Stimulated activated CD8-positive, alpha-beta memory T cell treated with anti-CD3 and anti-CD28 coated beads, Interleukin-4, amount 100 ng/mL, for 4 hours (primary cell): ENCODE measurements at places on chromosomes 1 and 21.

DNA sequence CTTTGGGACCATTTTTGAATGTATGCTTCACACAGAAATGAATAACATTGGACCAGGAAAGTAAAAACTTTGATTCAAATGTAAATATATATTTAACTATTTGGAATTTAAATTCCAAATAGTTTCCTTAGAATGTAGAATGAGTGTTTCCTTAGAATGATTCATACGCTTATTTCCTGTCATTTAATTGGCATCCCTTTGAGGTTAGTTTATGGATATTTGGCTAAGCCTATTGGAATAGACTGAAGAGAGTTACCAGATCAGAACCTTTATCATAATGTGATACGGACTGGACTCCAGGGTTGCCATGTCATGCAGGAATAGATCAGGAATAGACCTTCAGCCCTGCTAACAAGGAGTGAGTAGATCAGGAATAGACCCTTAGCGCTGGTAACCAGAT lies 133.1 kb downstream of the TNNI3K start:
- no peak for DNase-seq

DNA sequence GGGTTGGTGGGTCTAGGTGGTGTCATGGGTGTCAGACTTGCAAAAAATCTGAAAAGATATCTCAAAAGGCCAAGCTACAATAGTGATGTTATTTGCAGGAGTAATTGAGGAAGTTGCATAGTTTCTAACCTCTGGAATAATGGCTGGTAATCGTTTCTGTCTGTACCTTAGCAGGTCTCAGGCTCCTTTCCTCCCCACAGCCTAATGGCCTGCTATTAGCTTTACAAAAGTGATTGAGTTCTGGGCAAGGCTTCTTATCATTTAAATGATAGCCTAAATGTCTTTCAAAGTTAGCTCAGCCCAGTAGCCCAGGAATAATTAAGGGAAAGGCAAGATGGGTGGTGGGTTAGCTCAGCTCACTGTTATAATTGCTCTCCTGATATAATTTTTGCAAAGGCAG lies 37.7 kb upstream of the IGSF5 start:
- DNase-seq = no peak

- DNase-seq = no peak
Observed at GRCh38 chr1:70552662-70553566, 141.8 kb downstream of the CTH start.

DNA sequence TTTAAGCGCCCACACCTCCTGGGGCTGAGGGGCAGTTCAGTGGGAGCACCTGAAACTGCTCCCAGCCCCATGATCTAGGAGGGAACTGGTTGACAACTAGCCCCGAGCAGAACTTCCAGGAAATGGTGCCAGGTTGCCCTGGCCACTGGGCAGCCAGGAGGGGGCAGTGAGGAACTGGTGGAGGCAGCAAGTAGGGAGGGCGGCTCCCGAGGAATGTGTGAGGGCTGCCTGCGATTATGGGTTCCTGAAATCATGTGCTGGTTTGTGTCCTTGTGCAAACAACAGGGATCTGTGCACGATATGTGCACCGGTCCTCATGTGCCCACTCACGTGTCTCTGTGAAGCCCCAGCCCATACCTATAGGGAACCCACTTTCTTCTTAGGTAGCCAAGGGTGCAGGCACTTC lies 9.9 kb downstream of the GPR3 start:
- no peak for DNase-seq

- no peak for DNase-seq
Observed at GRCh38 chr1:26164036-26164860, 4.5 kb downstream of the C1orf232 start.

GRCh38 chr1:230975636-230976035 lies 3.0 kb downstream of the TTC13 start:
- no peak for DNase-seq

GRCh38 chr1:19423130-19423529 lies 62.2 kb downstream of the CAPZB start:
- no peak for DNase-seq

GRCh38 chr21:43637530-43638158 lies 21.6 kb downstream of the HSF2BP start:
- DNase-seq = no peak

GRCh38 chr1:244796719-244797406 lies 38.6 kb upstream of the COX20 start:
- peak; percentile 27 for DNase-seq

DNA sequence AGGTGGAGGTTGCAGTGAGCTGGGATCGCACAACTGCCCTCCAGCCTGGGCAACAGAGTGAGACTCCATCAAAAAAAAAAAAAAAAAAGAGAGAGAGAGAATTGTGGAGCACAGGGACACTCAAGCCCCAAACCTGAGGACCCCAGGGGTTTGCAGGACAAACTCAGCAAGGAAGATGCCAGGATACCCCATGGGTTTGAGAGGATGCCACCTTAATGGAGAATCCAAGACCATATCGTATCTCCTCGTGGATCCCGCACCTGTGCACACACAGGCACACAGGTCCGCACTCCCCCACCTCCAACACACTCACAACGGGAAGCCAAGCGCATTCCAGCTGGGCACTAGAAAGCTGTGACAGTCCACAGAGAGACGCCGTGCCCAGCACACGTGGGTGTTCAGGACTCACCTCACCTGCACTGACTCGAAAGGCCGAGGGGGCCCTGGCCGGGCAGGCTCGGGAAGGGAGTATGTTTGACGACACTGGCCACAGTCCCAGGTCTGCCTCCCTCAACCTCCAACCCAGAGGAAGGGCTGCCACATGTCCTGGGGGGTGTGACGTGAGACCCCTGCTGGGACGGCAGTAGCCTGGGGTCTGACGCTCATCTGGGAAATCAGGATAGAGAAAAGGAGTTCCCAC lies 11.1 kb downstream of the CHD5 start:
- DNase-seq = no peak

GRCh38 chr1:235954306-235955283 lies 87.9 kb upstream of the LYST start:
- DNase-seq = no peak

DNA sequence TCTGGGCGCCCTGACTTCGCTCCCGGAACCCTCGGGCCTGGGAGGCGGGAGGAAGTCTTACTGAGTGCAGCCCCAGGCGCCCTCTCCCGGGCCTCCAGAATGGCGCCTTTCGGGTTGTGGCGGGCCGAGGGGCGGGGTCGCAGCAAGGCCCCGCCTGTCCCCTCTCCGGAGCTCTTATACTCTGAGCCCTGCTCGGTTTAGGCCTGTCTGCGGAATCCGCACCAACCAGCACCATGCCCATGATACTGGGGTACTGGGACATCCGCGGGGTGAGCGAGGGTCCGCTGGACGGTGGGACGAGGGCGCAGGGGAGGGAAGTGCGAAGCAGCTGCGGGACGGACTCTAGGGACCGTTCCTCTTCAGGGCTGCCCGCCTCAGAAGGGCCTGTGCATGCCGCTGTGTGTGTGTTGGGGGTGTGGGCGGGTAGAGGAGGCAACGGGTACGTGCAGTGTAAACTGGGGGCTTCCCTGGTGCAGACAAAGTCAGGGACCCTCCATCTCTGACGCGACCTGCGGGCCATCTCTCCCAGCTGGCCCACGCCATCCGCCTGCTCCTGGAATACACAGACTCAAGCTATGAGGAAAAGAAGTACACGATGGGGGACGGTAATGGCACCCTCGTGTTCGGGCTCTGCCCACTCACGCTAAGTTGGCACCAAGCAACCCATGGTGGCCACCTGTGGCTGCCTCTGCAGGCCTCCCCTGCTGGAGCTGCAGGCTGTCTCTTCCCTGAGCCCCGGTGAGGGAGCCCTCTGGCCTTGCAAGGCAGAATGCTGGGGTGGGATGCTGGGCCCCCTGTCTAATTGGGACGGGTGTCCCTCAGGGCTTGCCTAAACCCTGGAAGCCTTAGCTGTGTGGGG lies at the start of gene GSTM1:
Gene GSTM1, plus strand, starts transcription at position 177 of the 859 bp plus-strand sequence. Its CDS starts 57 bp downstream, at position 234.
- peak; percentile 68 for DNase-seq

DNA sequence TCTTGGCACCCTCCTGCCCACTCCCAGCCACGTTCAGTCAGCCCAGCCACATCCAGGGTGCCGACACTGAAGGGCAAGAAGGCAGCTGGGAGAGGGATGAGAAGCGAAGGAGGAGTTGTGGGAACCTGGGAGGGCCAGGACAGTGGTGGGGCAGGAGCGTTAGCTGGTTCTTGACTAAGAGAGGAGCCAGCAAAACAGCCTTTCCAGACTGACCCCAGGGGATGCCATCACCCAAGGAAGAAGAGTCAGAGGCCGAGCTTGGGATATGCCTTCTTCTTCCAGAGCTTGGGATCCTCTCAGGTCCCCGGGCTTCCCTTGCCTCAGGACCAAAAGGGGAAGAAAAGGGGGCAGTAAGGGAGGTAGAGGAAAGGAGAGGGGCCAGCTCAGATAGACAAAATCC lies 7.2 kb downstream of the INKA2 start:
- no peak for DNase-seq

GRCh38 chr1:183276386-183277080 lies 90.5 kb downstream of the LAMC2 start:
- no peak for DNase-seq

DNA sequence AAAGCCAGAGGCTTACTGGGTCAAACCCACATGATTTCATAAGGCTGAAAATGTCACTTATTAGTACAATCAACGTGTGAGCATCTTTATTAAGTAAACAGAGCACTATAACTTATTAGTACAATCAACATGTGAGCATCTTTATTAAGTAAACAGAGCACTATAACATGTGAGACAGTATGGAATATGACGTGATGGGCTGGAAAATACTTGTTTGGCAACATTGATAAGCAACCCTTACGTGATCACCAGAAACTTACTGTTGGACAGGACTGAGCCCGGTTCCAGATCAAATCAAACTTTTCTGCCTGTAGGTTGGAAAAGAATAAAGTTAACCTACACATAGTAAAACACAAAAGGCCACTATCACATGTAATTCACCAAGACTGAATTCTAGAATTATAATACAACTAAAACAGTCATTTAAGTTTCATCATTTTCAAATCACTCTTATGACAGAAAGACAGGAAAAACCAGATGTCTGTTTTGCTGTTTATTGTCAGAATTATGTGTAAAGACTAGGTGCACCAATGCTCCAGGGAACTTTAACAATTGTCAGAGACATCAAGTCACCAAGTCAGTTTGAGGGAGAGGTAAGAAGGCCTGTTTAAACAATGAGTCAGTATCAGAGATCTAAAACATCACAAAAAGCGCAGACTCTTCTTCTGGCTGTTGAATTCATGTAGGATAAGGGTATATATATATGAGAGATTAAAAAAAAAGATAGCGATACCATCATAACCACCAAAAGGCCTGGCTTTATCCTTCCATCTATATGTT lies 15.7 kb downstream of the ATPAF1 start:
- no peak for DNase-seq

- no peak for DNase-seq
Observed at GRCh38 chr1:115071012-115071664, 18.2 kb downstream of the TSPAN2 start.

DNA sequence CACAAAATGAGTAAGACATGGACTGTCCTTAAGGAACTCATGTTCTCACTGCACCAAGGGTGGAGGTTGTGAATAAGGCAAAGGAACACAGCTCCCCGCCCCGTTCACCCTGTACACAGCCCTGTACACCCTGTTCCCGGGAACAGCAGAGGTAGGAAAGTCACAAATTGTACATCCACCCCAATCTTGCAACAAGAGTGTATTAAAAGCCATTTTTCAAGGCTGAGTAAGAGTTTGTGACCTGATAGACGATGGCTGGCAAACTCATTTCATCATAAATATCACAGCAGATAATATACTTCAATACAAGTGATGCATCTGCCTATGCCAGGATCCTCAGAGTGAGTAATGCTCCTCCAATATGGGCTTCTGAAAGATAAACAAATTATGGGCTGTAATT lies 52.5 kb upstream of the CAMK1G start:
- DNase-seq = no peak

GRCh38 chr1:34149501-34149900 lies 15.5 kb downstream of the CSMD2 start:
- DNase-seq = no peak

DNA sequence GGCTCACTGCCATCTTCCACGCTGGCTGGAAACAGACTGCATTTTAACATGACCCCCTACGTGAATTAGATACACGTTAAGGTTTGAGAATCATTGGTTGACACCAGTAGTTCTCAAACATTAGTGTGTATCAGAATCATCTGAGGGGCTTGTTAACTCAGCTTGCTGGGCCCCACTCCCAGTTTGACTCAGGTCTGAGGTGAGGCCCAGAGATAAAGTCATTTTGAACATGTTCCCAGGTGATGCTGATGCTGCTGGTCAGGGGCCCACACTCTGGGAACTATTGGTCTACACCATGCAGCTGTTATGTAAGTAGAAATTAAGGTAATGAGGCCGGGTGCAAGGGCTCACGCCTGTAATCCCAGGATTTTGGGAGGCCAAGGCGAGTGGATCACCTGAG lies 1.3 kb downstream of the LSM10 start:
- DNase-seq = no peak

DNA sequence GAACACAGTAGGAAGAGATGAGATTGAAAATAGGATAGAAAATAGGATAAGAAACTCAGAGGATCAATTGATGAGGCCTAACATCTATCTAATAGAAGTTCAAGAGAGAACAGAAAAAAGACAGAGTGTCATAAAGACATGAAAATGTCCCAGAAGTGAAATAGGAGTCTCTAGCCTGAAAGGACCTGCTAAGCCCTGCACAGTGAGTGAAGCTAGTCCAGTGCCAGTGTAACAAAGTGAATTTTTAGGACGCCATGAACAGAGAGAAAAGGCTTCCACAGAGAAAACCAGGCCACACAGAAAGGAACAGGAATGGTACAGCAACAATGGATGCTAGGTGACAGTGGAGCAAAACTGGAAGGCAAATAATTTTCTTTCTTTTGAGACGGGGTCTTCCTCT lies 20.3 kb upstream of the LSS start:
- DNase-seq = no peak

- no peak for DNase-seq
Observed at GRCh38 chr1:225593414-225593813, 59.5 kb downstream of the ENAH start.

GRCh38 chr1:3560251-3560871 lies 50.9 kb downstream of the MEGF6 start:
- DNase-seq = no peak

GRCh38 chr1:1613509-1614082 lies 1.7 kb upstream of the MIB2 start:
- DNase-seq = no peak

GRCh38 chr1:179599623-179600249 lies 8.1 kb downstream of the TDRD5 start:
- no peak for DNase-seq

- no peak for DNase-seq
Observed at GRCh38 chr21:41427556-41427955, 1.5 kb downstream of the MX1 start.

DNA sequence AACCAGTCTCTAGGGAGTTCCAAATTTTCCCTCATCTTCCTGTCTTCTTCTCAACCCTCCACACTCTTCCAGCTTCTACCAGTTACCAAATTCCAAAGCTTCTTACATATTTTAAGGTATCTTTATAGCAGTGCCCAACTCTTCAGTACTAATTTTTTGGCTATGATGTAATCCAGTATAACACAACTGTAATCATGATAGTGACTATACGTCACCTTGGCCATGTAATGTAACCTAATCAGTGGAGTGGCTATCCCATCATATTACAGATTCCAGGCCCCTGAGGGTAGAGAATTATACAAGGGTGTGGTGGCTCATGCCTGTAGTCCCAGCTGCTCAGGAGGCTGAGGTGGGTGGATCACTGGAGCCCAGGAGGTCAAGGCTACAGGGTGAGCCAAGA lies 143.2 kb downstream of the CLEC20A start:
- no peak for DNase-seq

- no peak for DNase-seq
Observed at GRCh38 chr1:45569571-45569961, 14.3 kb upstream of the NASP start.
